ENCODE measurements at places on chromosomes 2 and 18.

DNA sequence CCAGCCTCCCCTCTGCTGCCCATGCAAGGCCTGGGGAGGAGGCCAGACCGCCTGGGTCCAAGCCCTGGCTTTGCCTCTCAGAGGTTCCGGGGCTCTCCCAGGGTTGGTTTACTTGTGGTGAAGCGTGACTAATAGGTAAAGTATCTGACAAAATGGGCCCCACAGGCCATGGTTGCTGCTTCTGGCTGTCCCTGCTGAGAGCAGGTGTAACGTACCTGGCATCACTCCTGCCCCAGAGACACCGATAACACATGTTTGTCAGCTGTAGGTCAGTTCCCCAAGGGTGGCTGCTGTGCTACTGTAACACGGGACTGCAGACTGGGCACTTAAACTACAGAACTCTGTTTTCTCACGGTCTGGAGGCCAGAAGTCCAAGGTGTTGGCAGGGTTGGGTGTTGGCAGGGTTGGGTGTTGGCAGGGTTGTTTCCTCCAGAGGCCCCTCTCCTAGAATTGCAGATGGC is 34.1 kb downstream of the ODC1 start:
- DNase-seq = no peak

DNA sequence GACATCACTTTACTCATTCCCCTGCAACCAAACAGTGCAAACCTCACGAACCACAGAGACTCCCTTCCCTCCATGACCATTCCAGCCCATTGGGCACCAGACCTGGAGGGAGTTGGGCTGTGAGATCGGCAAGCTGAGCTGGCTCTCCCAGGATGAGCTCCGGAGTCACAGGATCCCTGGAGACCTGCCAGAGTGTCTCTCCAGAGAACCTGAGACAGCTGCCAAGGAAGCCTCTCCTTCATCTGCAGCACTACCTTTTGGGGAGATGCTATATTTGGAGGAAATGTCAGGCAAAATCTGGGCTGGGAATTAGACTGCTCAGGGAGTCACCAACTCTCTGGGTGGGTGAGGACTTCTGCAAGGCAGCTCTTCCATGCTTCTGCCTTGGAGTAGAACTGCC is 417.4 kb downstream of the TNS1 start:
- DNase-seq = no peak

GRCh38 chr2:161710131-161710915 is 86.1 kb downstream of the SLC4A10 start:
- DNase-seq = no peak

- no peak for DNase-seq
Observed at GRCh38 chr18:44548291-44549221, 132.1 kb upstream of the SETBP1 start.

DNA sequence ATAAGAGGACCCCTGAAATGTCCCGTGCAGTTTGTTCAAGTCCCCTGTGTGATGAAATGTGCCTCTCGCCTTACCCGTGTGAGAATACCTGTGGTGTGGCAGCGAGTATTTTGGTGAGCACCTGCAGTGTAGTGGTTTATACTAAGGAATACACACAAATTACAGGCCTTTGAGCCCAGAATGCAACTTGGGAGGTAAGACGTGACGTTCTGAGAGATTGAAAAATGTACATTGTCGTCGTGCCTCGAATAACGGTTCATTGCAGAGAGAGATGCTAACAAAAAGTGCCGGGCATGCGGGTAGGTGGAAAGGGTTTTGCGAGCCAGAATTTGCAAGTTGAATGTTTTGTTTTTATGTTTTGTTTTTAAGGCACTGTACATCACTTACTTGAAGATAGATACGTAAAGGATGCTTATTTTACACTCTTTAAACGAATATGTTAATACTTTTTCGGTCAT is 867 bp downstream of the RBBP8 start:
- DNase-seq = no peak

GRCh38 chr2:195428673-195429072 is 228.4 kb upstream of the SLC39A10 start:
- no peak for DNase-seq

DNA sequence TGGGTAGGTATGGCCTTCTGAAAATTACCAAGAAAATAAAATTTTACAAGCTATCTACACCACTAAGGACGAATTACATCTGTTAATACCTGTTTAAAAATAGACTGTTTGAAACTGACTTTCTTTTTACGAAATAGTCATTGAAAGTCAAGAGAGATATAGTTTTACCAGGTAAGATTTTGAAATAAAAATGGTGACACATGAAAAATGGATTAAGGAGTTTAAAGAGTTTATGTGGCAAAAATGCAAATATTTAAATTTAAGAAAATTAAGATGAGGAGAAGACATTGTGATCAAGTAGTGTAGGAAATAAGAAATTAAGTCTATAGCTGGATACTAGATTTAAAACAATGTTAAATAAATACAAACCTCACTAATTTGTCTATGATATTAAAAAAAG is 271.5 kb downstream of the TRIB2 start:
- DNase-seq = no peak

DNA sequence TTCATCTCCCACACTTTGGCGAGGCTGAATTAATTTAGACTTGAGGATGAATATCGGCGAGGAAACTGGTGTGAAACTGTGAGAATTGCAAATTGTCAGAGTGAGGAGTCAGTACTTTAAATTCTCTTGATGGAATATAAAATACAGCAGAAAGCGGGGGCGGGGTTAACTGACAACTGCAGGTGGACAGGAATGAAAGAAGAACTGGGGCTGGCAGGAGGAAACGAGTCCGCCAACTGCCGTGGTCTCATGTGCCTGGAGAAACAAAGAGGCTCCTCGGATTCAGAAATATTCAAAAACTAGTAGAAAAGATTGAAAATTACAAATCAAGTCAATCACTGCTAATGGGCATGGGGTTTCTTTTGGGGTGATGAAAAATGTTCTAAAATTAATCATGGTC is 44.3 kb downstream of the MOGAT1 start:
- DNase-seq = no peak

DNA sequence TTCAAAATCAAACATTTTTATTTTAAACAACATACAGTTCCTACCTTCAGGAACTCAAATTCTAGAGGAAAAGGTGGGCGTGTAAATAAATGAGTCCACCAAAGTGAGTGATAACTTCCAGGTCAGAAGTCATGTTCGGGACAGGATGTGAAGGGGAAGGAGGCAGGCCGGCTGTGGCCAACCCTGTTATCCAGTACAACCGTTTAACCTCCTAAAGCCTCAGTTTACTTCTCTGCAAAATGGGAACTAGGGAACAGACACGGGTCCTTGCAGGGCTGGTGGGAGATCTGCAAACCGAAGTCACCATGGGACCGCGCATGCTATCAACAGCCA is 373 bp downstream of the EIPR1 start:
- DNase-seq = no peak

DNA sequence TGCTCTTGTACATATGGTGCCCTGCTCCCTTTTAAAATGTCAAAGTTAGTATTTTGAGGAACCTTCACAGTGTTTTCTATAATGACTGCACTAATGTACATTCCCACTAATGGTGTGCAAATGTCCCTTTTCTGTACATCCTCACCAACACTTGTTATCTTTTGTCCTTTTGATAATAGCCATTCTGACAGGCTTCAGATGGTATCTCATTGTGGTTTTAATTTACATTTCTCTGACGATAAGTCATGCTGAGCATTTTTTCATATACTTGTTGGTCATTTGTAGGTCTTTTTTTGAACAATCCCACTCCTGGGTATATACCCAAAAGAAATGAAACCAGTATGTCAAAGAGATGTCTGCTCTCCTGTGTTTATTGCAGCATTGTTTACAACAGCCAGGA is 268.3 kb downstream of the FBXO15 start:
- no peak for DNase-seq

DNA sequence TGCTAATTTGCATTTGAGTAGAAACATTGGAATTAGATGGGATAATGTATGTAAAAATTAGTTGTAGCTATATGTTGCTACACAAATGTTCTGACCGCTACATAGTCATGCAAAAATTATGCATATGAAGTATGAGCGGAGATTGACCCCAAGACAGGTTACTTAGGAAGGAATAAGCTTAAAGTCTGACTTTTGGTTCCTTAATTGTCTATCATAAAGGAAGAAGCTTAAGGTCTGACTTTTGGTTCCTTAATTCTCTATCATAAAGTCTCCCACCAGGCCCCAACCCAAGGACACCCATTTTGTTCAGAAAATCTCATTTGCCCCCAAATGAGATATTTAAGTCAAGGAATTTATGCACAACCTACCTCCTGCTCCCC is 106.5 kb downstream of the EVA1A start:
- no peak for DNase-seq

GRCh38 chr2:114010001-114010400 is 120.1 kb downstream of the ACTR3 start:
- no peak for DNase-seq

DNA sequence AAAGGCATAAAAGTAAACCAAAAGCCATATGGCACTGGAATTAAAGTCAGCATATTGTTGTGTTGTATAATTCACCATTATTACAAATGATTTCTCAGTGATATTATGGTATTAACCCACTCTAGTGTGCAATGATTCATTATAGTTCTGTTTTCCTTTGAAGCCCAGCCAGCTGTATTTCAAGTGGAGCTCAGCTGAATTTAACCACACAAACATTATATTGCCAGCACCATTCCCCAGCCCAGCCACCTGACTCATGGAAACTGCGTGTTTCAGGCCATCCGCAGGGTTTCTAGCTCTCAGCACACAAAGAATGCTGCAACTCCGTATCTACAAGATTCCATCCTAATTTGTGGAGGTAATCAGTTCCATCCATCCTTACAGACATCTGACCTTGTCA is 166.8 kb upstream of the CHAC2 start:
- no peak for DNase-seq

GRCh38 chr2:130915149-130915548 is 78.4 kb downstream of the ARHGEF4 start:
- DNase-seq = no peak

DNA sequence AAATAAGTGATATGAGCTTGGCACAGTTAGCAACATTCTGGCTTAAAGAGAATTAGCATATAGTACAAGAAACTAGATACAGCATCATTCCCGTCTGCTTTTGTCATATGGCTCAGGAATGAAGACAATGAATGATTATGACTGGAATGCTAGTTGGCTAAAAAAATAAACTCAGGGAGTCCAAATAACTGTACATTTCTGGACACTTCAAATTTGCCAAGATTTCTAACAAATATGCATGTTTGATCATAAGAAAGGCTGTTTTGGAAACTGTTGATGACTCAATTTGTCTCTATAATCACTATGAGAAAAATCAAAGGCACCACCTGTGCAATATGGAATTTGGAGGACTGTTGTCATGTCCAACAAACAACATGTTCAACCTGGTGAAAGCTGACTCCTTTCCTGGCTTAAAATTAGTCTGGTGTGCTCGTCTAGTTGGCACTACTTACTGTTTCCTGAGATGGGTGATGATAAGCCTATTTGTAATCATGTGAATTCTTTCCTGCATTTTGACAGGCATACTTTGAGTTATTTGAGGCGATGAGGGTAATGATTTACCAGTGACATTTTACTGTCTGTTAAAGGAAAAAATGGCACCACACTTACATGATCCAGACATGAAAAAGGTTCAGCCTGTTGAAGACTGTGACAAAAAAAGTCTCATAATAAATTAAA is 133.9 kb upstream of the CDH20 start:
- DNase-seq = no peak

DNA sequence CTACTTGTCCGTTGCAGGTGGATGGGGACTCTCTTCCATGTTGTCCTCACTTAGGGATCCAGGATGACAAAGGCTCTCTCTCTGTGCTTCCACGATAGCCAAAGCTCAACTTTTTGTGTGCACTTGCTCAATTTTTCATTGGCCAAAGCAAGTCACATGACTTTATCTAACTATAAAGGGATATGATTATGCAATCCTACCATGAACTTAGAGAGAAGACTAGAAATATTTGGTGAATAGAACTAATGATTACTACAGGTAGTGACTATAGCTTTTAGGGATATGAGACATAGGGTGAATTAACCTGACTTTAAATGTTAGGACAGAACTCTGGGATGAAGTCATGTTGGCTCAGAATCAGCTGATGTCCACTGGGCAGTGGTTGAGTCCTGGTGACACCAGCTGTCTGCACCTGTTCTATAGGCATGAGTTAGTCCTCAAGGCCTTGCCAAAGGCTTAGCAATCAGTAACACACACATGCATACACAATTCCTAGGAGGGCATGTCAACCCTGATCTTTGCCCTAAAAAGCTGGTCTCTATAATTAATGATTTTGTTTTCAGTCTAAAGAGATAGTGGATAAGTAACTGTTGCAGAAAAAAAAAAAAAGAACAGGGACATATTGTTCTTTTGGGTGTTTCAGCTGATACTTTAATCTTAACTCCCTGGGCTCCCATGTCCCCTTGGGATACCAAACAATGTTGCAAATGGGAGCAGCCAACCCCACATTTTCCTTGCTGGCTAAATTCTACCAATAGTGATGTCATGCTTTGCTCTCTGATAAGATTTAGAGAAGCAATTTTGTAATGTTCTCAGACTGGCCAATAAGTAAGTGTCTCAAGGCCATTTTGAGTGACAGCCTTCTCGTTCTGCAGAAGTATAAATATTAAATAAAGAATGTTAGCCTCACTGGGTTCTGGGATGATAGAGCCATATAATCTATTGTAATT is 12.5 kb upstream of the HK2 start:
- DNase-seq = no peak

- no peak for DNase-seq
Observed at GRCh38 chr2:96274355-96275056, 8.5 kb downstream of the CIAO1 start.

GRCh38 chr2:164252568-164253287 is 368.6 kb downstream of the GRB14 start:
- no peak for DNase-seq

DNA sequence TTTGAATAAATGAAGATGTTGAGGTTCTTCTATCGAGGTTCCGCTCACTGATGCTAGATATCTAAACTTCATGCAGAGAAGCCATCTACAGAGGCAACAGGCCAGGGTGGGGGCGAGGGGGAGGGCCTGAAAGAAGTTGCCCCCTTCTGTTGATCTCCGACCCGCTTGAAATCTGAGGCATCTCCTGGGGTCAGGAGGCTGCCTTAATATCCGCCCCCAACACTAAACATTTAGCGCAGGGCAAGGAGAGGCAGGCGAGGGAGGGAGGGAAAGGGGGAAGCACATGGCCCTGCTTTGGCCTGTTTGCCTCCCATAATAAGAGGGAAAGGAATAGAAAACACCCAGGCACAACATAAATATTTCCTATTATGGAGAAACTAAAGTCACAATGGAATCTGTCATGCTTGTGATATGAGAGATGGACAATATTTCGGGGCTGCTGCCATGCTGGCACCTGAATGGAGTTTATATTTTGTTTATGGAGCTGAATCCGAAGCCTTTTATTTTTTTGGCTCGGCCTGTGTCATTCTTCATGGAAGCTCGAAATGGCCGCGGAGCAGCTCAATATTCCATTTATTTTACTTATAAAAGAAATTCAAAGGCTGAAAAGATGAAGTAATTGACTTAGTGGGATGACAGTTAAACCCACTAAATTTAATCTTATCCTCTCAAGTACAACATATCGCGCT is 221.1 kb downstream of the INSIG2 start:
- no peak for DNase-seq

GRCh38 chr18:62452280-62452831 is 70.5 kb upstream of the ZCCHC2 start:
- DNase-seq = no peak

GRCh38 chr2:234427081-234428061 is 69.5 kb downstream of the ARL4C start:
- no peak for DNase-seq

GRCh38 chr2:10383960-10384734 is 64.0 kb downstream of the ODC1 start:
- no peak for DNase-seq

All from T-helper 9 cell (primary cell).